Regular cardiac myocyte (primary cell): ENCODE measurements at places on chromosomes 7 and 10. TPM values are rescaled to one million over a fixed set of nuclear protein-coding genes. Genes with fewer than 3 reads are reported as not detected.

The VWDE gene
- 0.19 TPM in 1 of 2 replicates, not detected in the other for total RNA-seq

The BNIP3 gene
- 327 and 384 TPM in 2 replicates for total RNA-seq

The VSTM4 gene
- total RNA-seq = 0.77 and 4.5 TPM in 2 replicates

The CFAP46 gene
- under 0.01 and 0.19 TPM in 2 replicates for total RNA-seq

The NUDCD3 gene
- total RNA-seq = 74.1 and 77.6 TPM in 2 replicates

The SLIT1 gene
- under 0.01 TPM in 2 replicates for total RNA-seq

The HSPA12A gene
- total RNA-seq = 10.9 and 18.0 TPM in 2 replicates

The ZNF467 gene
- 0.56 and 0.77 TPM in 2 replicates for total RNA-seq

The SVIL gene
- 57.5 and 63.1 TPM in 2 replicates for total RNA-seq
